ENCODE measurements at places on chromosomes 7 and 10.

GRCh38 chr10:129471447-129472175 lies 4.6 kb downstream of the MGMT start:
- DNase-seq: no peak

DNA sequence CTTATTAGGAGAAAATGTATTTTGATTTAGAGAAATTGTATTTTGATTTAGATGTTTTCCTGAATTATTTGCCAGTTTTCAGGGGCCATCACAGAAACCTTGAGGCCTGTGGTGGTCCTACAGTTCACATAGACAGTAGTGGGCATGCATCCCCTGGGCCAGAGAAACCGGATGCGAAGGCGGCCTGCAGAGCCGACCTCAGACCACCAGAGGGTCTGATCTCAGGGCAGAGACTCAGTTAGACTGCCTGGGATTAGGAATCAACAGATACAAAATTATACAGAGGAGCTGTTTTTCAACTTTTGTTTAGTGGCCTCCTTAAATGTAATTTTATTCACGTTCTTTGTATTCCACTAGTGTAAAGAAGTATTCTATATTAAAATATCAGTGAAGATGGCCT lies 158.4 kb downstream of the PAXIP1 start:
- no peak for DNase-seq

GRCh38 chr10:93369588-93370164 lies 112.5 kb downstream of the MYOF start:
- no peak for DNase-seq

GRCh38 chr7:11750191-11750590 lies 81.8 kb downstream of the THSD7A start:
- no peak for DNase-seq

GRCh38 chr7:36898186-36898585 lies 173.9 kb upstream of the AOAH start:
- no peak for DNase-seq

- DNase-seq: no peak
Measured at GRCh38 chr10:8058274-8059111, 4.0 kb downstream of the GATA3 start.

DNA sequence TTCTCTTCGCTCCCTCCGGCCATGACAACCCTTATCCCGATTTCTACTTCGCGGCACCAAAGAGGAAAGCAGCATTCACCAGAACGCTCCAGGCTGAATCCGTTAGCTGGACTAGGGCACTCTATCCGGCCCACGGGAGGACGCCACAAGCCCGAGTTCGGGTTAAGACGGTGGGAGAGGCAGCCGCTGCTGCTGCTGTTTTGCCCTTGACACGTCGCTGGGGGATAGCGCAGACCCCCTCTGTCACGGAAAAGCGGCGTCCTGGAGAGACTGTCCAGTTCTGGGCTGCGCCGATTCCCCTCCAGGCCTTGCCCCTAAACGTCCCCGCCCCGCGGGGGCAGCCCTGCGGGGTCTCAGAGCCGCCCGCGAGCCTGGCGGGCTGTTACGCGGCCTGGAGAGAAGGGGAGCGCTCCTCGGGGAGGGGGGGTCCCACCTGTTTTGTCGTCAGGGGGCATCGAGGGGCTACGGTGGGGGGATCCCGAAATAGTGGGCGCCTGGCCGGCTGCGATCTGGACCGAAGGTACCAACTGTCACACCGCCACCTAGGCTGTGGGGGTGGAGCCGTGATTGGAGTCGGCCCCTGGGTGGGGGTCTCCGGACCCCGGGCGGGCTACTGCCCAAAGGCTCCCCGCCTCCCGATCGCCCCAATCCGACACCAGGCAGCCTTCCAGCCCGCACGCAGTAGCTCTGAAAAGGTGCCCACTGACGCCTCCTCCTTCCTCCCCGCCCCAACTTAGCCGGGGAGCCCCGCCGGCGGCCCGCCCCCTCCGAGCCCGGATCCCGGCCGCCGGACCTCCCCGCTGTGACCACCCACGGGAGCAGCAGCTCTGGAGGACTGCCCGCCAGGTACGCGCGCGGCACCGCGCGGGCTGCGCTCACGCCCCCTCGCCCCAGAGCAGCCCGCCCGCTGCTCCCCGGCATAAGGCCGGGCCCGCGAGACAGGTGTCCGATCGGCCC lies 772 bp downstream of the SGMS1 start:
- DNase-seq: peak; percentile 38

DNA sequence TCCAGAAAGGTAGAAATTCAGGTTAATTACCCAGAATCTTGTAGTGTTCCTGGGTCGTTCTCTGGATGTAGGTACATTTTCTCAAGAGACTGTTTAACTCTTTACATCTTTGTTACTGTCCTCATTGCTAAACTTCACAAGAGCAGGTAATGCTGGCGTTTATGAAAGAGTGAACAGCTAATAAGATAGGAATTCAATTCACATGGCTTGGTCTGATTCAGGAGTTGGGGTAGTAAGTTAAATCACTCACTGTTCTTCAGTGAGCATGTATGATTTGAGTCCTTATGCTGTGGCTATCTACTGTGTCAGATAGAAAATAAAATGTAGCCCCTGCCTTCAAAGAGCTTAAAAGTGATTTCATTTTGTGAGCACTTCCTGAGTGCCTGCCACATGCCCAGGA lies 480.0 kb downstream of the LRMDA start:
- no peak for DNase-seq

- DNase-seq: no peak
Measured at GRCh38 chr7:77540402-77540822, 3.3 kb downstream of the PTPN12 start.

GRCh38 chr10:88705958-88706357 lies at the start of gene LIPK:
Gene LIPK, plus strand, starts transcription at chr10:88706249. Its CDS starts 18,295 bp downstream, at chr10:88724544.
- no peak for DNase-seq

- DNase-seq: no peak
Measured at GRCh38 chr7:70114806-70115205, 516.5 kb downstream of the AUTS2 start.
